Tibial artery (tissue), 4 donors: ENCODE measurements at places on chromosomes 6 and 20.

DNA sequence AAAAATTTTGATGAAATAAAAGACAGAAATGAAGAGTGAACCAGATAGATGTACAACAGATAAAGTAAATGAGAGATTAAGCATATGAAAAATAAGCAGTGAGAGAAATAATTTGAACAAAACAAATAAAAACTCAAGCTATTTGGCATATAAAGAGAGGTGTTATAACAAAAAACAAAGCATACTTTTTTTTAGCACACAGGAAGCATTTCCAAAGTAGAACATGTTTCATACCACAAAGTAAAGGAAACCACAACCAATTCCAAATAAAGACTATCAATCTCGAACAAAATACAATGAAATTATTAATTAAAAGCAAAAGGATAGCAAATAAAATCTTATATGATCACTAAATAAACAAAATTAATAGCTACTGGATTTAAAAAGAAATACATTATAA, 6.8 kb downstream of the THEMIS start:
- no peak for DNase-seq

GRCh38 chr6:85436411-85436810, 13.5 kb upstream of the NT5E start:
- DNase-seq: no peak

GRCh38 chr6:45780523-45780922, 235.1 kb downstream of the CLIC5 start:
- DNase-seq: no peak

DNA sequence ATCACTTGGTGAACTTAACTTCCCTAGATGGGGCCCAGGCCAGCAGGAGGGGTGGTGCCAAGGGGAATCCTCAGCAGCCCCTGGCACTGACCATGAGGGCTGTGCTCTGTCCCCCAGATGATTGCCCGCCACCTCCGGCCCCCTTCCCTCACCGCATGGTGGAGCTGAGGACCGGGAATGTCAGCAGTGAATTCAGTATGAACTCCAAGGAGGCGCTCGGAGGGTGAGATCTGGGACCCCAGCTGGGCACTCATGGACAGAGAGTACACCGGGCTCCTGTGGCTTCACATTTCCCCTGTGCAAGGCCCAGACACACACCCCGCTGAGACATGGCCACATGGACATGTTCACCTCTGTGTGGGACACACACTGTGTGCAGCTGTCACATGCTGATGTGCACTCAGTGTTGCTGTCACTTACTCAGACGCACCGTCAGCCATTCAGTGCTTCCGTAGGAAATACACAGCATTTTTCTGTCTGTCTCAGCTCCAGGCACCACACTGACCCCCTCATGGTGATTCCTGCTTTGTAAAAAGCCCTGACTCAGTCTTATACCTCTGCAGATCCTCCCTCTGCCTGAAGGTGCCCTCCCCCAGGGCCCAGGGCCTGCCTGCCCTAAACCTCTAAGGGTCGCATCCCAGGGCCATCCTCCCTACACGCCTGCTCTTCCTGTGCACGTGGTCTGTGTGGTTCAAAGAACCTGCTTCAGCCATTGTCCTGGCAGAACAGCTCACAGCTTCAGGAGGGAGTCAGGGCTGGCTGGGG, 4.4 kb downstream of the MYLK2 start:
- no peak for DNase-seq

DNA sequence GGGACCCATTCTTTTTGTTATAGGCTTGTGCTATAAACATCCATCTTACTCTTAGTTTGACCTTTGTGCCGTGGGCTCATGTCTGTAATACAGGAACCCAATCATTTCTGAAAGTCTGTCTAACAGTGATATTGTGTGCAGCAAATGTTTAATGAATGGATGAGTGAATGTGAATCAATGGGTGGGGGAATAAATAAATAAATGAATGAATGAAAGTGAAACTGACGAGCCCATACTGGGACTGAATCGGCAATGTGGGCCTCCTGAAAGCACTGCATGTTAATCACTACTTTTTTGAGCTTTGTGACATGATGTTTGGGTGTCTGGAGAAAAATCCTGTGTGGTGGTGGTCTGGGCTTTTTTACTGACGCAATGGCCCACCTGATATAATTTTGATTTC, 175.0 kb downstream of the GMPR start:
- no peak for DNase-seq

DNA sequence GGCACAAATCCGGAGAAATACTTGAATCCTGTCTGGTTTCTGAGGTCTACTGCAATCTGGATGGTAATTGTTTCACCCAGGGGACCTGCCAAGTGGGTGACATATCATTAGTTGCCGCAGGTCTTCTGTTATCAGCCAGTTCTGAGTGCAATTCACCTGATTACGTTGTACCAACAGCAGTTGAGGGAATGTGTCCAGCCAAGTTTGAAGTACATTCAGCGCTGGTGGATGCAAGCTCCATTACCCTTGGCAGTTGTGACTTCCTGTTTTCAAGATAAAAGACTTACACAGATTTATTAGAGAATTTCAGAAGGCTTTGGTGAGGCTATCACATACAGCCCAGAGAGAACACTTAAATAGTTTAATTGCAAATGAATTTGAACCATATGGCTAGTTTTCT, 42.8 kb downstream of the FNDC1 start:
- DNase-seq: no peak
